ENCODE measurements at places on chromosomes 2 and 18.
A peak's percentile ranks its signal among the peaks of the same experiment; 100 is the strongest.

DNA sequence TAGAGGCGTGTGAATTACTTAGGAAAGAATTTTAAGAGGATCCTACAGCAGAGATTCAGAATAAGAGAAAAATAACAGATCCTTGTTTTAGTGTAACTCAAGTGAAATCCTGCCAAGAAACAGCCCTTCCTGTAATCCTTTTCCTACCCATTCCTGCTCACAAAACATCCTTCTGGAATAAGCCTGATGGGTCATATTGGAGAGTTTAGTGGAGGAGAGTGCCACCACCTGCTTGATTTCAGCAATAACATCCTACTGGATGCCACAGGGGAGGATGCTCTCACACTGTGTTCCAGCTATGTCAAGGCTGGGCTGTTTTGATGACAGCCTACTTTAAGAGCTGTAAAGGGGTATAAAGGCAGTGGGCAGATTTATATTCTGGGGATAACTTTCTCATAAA, 54.8 kb upstream of the CCDC178 start:
- peak; percentile 12 for DNase-seq

GRCh38 chr18:25650201-25650941, 298.4 kb upstream of the ZNF521 start:
- DNase-seq: no peak

DNA sequence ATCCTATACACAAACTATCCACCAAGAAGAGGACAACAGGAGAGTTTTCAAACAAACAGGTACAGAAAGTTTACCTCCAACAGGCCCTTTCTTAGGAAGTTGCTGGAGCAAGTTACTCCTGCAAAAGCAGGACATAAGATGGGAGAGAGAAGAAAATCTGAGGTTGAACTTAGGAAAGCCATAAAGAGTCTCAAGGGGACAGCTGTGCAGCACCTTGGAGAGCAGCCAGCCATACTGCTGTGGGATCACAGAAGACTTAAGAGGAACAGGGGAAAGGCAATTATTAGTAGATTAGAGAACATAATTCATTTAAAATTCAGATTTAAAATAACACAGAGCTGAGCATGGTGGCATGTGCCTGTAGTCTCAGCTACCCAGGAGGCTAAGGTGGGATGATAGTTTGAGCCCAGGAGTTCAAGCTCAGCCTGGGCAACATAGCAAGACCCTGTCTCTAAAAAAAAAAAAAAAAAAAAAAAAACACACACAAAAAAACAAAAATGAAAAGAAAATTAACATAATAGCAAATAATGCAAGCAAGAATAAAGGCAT, 148.1 kb upstream of the SIX3 start:
- no peak for DNase-seq

- DNase-seq: no peak
These were observed 124.6 kb upstream of the CD302 start for GRCh38 chr2:159922563-159922962.

DNA sequence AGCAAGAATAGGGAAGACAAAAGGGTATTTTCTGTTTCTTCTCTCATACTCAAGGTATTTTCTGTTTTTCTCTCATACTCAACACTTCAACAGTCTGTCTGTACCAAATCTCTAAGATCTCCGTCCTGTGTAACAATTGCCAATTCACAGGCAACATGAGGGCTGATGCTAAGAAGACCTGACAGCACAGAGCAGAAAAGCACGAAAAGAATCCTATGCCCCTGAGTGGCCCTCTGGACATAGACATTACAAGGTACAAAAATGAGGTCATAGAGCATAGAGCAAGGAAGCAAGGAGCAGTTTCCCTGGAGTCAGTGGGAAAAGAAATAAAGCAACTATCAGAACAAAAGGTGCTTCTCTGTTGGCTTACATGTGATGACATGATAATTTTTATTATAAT, 1612.6 kb upstream of the CELF4 start:
- no peak for DNase-seq

DNA sequence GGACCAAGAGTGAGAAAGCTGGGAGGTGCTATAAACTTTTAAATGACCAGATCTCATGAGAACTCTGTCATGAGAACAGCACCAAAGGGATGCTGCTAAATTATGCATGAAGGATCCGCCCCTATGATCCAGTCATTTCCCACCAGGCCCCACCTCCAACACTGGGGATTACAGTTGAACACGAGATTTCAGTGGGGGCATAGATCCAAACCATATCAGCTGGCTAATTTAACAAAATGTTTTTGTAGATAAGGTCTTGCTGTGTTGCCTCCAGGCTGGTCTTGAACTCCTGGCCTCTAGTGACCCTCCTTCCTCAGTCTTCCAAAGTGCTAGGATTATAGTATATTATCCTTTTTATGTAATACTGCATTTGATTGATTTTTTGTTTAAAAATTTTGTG, 56.0 kb downstream of the NBEAL1 start:
- no peak for DNase-seq

- DNase-seq: no peak
These were observed 1.2 kb upstream of the MZT2A start for GRCh38 chr2:131493199-131493968.

DNA sequence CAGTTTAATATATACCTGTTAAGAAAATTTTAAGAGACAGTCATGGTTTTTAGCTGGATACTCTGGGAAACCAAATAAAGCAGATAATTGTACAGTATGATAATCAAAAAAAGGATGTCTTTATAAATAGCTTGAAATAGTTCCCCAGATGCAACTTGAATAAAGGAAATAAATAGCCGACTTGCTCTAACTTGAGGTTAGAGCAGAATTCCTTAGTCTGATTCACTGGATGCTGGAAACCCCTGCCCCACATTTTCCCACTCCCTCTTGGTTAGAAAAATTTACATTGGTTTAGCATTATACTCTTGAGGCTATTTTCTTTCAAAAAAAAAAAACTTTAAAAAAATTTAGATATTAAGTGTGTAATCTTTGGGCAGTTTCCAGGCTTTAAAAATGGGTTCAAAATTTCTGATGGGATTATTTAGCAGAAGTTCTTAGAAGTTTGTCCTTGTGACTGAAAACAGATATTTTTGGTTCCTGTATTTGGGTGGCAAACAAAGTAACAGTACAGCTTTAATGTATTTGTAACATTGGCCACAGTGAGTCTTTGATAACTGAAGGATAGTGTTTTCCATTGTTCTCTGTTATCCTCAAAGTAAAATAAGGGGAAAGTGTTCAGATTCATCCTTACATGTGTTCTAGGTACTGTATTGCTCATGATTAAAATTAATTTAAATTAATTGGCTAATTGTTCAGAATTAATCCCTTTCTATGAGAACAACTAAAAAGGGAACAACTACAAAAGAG, 39.6 kb downstream of the ITGAV start:
- DNase-seq: no peak

DNA sequence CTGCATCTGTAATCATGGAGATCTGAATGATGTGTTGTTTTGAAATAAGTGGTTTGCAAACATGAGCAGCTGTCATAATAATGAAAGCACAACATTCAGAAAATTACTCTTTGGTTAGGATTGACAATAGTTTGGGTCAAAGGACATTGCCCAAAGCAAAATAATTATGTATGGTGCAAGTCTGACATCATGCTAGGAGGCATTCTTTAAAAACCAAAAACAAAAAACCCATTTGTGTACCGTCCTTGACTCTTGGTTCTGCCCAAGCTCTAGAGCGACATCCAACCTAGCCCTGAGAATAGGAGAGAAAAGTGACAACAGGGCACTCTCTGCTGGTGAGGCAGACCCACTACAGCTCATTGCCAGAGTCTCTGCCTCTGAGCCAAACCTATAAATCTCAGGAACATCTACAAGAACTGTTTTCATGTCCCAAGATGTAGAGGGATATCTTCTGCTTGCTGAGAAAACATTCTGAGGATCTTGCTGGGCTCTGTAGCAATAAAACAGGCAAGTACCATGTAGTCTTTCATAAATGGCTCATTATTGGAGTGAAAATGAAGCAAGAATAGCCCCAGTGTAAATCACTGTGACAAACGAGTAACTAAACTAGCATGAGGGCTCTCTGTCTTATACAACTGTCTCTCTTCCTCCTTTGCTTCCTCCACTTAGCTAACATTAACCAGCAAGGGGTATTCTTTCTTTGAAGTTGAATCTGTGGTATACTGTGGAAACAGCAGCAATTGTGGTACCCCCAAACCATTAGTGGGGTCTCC, 266.8 kb upstream of the CXCR4 start:
- DNase-seq: no peak

DNA sequence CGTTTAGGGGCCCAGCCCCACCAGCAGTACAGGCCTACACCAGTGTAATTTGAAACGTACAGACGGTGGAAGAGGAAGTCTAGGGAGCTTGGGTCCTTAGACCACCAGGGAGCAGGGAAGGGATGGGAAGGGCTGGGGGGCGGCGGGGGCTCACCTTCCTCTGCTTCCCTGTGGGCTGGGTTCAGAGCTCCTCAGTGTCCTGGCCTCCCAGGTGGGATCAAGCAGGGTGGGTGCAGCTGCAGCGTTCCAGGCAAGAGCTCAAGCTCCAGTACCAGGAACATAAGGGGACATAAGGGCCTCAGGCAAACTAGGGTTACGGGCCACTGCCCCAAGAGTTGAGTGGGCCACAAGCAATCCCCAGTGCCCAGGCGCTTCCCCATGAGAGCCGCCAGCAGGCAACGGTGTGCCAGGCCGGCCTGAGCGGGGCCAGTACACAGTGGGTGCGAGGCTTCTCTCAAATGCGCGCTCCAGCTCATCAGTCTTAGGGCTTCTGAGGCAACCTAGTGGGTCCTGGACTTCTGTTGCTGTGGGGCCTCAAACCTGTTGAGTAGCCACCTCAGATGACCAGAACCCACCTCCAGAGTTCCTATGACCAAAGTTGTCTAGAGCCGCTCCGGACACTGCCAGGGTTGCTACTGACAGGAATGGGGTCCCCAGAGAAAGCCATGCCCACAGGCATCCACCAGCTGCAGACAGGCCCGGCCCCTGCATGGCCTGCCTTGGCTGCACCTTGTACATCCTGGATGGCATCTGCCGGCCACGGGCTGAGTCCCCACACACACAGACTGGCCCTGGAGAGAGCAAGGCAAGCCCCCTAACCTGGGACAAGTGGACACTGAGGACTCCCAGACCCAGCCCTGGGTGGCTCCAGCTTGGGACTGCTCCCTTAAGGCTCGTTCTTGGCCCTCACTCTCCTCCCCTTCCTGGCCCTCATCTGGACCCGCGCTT, 5.2 kb downstream of the ANKRD23 start:
- no peak for DNase-seq

- DNase-seq: no peak
These were observed 43.9 kb upstream of the PLB1 start for GRCh38 chr2:28451793-28452533.

- no peak for DNase-seq
These were observed 452.1 kb downstream of the TXNL1 start for GRCh38 chr18:56186319-56186718.

- DNase-seq: no peak
These were observed 33.1 kb downstream of the HJURP start for GRCh38 chr2:233821196-233821595.

- no peak for DNase-seq
These were observed 30.1 kb downstream of the PLEKHA3 start for GRCh38 chr2:178510384-178510783.

DNA sequence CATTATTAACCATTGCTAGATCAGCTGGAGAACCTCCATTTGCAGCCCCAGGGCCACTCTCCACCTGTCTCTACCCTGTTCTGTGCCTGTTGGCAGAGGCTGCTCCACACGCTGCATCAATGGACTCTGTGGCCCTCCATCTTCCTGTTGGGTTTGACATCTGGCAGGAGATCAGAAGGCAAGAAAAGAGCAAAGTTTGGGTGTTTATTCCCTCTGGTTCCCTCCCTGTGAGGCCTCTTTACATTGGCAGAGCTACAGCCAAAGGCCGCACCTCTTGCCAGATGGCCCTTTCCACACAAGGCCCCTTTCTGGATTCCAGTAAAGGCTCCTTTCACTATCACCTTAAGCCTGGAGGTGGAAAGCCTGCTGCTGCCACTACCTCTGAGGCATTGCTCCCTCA, 110.9 kb upstream of the RND3 start:
- no peak for DNase-seq

- DNase-seq: no peak
These were observed 376.6 kb downstream of the NBAS start for GRCh38 chr2:15184491-15184890.

- no peak for DNase-seq
These were observed 30.0 kb downstream of the MRPL35 start for GRCh38 chr2:86229221-86229620.

GRCh38 chr2:240795454-240795853, 24.6 kb downstream of the KIF1A start:
- DNase-seq: no peak

- no peak for DNase-seq
These were observed 120.7 kb downstream of the ATAD2B start for GRCh38 chr2:23806201-23806600.

GRCh38 chr2:224433442-224433841, 31.5 kb upstream of the FAM124B start:
- DNase-seq: no peak

DNA sequence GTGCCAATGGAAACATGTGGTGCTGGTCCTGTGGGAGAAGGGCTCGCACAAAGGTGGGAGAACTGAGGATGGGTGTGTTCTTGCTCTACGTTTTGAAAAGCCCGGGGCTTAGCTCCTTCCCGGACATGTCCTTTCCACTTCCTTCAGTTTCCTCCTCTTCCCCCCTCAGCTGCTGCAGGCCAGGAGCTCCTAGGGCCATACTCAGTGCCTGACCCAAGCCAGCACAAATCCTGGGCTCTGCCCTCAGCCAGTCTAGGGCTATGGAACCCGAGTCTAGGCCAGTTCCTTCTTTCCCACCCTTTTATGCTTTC, 1.4 kb upstream of the SIX2 start:
- DNase-seq: no peak

DNA sequence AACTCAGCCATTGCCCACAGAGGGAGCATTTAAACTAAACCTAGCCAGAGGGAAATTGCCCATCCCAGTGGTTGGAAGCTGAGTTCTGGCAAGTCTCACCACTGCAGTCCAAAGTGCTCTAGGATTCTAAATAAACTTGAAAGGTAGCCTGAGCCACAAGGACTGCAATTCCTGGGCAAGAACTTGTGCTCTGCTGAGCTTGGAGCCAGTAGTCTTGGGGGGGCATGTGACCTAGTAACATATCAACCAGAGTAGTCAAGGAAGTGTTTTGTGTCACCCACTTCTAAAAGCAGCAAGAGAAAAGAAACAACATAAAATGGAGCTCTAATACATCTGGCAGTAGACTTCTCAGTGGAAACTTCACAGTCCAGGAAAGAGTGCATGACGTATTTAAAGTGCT, 167.0 kb downstream of the PTH2R start:
- no peak for DNase-seq

DNA sequence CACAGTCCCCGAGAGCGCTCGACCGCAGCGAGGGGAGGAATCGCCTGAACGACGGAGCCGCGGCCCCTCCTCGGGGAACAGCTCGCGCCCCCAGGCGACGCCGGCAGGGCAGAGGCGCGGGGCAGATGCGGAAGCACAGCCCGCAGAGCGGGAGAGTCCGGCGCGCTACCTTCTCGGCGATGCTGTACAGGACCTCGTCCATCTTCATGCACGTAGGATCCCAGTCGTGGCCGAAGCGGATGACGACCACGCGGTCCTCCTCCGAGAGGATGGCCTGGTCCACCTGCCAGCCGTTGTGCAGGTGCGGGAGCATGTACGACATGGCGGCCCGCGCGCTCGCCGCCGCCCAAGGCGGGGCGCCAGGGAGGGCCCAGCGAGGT, 302 bp downstream of the TXNL4A start:
- no peak for DNase-seq

- DNase-seq: no peak
These were observed 557 bp upstream of the DSG2 start for GRCh38 chr18:31497404-31497835.

GRCh38 chr2:127415593-127416505, 2.4 kb upstream of the PROC start:
- no peak for DNase-seq
